Osteocyte (in vitro differentiated cells): ENCODE measurements at places on chromosomes 7 and 10.

DNA sequence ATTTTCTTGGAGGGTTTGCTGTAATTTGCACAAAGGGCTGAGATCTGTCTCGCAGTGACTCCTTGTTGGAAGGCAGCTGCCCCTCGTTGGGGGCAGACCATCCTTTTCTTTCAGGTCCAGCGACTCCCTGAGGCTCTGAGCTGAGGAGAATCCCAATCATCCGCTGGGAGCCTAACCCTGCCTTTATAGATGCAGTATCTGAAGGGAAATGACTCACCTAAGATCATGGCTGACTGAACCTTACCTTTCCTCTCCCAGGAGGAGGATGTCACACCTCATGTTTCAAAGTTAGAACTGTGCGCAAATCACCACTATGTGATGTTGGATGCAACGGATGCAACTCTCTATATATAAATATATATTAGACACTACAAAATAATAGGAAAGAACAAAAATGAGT is 36.4 kb upstream of the MXI1 start:
- DNase-seq: peak; percentile 23

DNA sequence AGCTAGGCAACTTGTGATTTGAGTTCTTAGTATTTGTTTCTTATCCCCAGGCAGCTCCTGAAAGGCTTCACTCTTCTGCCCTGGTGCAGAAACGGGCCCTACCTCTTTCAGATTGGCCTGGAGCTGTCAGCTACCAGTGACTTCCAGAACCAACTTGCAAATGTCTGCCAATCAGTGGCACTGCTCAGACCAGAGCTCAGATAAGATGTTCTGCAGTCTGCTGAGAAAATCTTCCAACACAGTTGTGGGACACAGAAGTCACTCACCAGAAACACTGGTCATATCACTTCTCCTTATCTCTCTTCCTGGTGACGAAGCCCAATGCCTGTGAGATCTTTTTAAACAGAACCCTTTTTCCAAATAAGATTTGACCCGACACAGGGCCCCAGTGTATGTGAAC is 81.9 kb upstream of the DUSP5 start:
- no peak for DNase-seq

DNA sequence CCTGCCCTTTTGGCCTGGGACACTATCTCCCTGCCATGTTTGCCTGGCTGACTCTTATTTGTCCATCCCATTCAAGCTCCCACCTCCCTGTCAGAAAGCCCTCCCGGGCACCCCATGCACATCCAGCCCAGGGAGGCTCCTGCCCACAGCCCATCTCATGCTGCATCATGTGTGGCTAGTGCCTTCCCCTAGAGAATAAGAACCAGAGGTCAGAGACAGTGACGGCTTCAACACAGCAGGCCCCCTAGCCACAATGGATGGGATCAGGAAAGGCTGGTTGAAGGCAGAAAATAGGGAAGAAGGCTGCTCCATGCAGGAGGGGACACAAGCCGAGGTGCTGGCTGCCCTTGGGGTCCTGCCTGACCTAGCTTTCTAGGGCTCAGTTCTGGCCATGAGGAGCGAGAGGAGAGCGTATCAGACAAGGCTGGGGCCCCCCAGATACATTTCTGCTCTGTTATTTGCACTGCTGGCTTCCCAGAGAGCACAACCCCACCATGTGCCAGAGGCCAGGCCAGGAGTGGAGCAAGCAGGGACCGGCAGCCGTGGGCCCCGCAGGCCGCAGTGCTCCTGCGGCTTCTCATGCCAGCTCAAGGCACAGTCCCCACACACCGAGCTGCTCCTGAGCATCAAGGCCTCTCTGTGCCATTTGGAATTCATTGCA is 161.1 kb upstream of the ZMIZ1 start:
- DNase-seq: no peak

- no peak for DNase-seq
These were observed 25.9 kb downstream of the RGS10 start for GRCh38 chr10:119516381-119517234.

DNA sequence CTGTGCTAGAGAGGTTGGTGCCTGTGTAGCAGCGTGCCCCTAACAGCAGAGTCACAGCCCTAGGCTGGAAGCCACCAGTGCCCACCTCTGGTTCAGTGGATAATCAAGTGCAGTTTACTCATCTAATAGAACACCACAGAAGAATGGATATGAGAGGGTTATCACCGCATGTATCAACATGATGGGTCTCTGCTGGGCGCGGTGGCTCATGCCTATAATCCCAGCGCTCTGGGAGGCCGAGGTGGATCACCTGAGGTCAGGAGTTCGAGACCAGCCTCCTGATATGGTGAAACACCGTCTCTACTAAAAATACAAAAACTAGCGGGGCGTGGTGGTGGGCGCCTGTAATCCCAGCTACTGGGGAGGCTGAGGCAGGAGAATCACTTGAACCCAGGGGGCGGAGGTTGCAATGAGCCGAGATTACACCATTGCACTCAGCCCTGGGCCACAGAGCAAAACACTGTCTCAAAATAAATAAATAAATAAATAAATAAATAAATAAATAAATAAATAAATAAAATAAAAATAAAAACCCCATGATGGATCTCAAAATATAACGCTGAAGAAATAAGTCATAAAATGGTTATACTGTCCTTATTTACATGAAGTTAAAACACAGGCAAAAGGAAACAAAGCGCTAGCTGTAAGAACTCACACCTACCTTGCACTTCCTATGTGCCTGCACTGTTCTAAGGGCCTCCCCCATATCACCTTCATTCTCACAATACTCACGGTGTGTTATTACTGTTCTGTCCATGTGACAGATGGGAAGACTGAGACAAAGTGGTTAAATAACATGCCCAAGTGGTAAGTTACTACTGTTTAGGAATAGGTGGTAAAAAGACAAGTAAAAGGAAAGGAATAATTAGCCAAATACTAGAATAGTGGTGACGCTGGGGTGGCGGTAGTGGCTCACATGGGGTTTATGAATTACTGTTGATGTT is 70.9 kb downstream of the AMZ1 start:
- DNase-seq: no peak

GRCh38 chr10:83965473-83965872 is 173.8 kb upstream of the GHITM start:
- no peak for DNase-seq

- DNase-seq: no peak
These were observed 69.4 kb downstream of the CCSER2 start for GRCh38 chr10:84397735-84398144.

DNA sequence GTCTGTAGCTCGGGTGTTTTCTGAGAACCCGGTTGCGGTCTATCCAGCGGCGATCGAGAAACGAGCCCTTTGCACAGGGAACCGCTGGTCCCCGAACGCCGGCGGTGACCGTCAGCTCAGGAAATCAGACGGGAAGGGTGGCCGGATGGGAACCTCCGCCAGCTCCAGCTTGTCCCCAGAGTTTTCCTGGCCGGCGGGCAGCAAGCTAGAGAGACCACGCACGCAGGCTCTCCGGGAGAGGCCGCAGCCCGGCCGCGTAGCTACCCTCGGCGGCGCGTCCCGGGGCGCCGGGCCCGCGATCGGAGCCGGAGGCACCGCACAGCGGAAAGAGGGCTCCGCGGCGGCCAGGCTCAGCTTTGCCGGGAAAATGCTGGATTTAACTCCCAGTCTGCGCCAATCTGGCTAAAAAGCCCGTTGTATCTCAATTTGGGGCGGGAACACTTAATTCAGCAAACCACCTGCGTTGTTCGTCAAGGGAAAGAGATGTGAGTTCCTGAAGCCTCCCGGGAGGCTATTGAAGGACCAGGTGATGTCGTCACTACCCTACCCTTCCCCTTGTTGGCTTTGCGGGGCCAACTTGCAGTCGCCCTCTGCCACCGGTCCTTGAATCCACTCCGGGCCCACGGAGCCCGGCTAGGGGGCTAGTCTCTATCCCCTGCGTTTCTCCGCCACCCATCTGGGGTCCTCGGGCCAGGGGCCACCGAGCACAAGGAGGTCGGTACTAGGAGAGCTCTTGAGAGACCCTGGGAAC is 859 bp upstream of the CH25H start:
- DNase-seq: no peak

DNA sequence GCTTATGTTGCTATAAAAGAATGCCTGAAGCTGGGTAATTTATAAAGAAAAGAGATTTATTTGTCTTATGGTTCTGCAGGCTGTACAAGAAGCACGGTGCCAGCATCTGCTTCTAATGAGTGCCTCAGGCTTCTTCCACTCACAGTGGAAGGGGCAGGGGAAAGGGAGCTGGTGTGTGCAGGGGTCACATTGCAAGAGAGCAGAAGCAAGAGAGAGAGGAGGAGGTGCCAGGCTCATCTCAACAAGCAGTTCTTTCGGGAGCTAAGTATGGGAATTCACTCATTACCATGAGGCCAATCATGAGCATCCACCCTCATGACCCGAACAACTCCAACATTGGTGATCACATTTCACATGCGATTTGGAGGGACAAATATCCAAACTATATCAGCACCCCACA is 17.2 kb upstream of the SLK start:
- DNase-seq: no peak

- DNase-seq: no peak
These were observed 479.8 kb upstream of the SEMA3A start for GRCh38 chr7:84674236-84674913.

GRCh38 chr7:152847386-152847908 is 87.9 kb downstream of the ACTR3B start:
- DNase-seq: peak; percentile 60

- no peak for DNase-seq
These were observed 182.7 kb upstream of the MKLN1 start for GRCh38 chr7:131145026-131145425.

DNA sequence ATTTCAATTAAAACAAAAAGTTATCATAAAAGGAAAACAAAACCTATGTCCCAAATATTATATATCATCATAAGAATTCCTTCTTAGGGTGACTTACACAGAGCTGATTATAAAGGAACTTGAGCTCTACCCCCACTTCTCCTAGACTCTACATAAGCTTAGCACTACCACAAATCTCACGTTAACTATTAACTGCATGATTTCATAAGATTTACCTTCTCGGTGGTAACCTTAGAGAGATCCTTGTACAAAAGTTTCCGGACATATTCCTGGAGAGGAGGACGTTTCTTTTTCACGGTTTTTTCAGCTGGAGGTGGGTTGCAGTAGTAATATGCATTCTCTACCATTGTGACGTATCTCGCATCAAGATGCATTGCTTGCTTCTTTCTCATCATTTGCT is 83.7 kb downstream of the UPF2 start:
- DNase-seq: no peak

DNA sequence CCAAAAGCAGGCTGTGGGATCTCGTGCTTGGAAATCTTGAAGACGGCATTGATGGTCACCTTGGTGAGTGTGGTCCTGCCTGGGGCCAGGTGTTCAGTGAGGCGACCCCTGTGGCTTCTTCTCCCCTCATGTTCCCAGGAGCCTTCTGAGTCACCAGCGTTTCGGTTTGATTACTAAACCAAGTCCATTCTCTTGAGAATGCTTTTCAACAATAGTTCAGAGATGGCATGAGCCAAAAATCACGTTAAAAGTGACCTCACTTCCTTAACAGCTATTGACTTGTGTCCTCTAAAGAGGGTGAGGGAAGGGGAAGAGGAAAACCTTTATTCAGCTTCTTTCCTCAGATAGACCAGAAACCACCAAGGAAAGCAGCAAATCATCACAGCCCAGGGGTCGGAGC is 315.2 kb downstream of the GATA3 start:
- DNase-seq: no peak

- no peak for DNase-seq
These were observed 40.5 kb downstream of the NRBF2 start for GRCh38 chr10:63173468-63174232.

- no peak for DNase-seq
These were observed 30.2 kb downstream of the NOM1 start for GRCh38 chr7:156979711-156980110.

- no peak for DNase-seq
These were observed 16.0 kb downstream of the CDNF start for GRCh38 chr10:14821635-14822375.

- DNase-seq: no peak
These were observed 824.1 kb upstream of the IGFBP3 start for GRCh38 chr7:46744957-46745706.

DNA sequence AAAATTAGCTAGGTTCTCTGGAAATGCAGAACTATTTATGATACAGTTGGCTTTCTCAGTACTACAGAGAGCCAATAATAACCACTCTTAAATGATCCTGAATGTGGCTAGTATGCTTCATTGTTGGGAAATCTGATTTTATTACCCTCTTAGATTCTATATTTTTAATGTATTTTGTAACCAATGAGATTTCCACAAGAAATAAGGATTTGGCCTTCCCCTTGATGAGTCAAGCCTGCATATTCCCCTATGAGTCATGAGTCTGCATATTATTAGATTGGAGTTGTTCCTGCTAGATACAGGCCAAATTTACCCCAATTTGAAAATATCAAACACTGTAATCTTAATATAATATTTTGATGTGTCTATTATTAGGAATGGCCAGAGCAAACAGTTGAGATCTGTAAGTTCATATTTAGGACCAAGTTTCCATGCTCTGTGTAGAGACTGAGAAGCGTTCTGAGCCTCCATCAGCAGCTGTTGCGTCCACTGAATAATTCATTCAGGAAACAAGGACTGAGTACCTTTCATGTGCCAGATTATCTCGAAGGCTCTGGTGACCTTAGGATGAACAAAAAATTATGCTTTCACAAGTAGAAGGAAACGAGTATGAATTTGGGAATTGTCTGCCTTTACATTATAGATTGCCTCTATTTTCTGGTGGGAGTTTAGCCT is 793.4 kb downstream of the NRG3 start:
- no peak for DNase-seq

GRCh38 chr10:79052291-79053080 is 16.3 kb upstream of the ZMIZ1 start:
- no peak for DNase-seq

- no peak for DNase-seq
These were observed 99.4 kb downstream of the CALD1 start for GRCh38 chr7:134878746-134879357.

DNA sequence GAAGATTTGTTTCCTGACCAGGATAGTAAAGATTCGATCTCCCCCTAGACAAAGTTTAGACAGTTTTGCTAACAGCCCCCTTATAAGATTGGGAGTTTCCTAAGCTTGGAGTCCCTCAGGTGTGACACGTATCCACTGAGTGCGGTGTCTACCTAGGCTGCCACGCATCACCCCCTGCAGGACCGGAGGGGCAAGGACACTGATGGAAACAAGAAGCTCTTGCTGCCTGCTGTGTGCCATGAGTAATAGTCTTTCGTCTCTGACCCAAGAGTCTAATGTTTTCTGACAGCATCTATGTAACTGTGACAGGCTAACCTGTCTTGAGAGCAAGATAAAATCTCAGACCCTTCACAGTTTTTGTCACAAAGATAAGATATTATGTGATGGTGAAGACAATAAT is 173.5 kb downstream of the SEMA3E start:
- DNase-seq: no peak

DNA sequence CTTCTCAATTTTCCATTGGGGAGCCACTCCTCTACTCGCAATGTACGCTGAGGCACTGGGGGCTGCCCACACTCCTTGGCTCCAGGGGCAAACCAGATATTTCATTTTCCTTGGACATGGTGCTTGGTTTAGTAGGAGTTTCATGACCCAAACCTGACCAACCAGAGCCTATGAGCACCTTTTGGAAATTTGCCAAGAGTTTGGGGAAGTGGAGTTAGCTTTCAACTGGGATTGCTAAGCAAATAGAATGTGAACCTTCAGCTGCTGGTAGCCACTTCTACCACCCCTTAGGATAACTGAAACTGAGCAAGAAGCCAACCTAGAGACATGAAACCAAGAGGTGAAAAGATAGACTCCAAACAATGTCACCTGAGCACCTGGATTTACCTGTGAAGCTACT is 74.9 kb upstream of the COL13A1 start:
- no peak for DNase-seq
